ENCODE measurements at places on chromosomes 16 and 17. TPM values are rescaled to one million over a fixed set of nuclear protein-coding genes. Genes with fewer than 3 reads are reported as not detected.

The CTRB1 gene
- total RNA-seq, result not detected

The ZACN gene
- total RNA-seq, result not detected

The CORO1A gene
- total RNA-seq, result 7.0 TPM

The VAT1L gene
- total RNA-seq, result 0.09 TPM

The RAB26 gene
- 0.49 TPM for total RNA-seq

The KRT32 gene
- not detected for total RNA-seq

The DHX58 gene
- 3.3 TPM for total RNA-seq

The CDRT15L2 gene
- not detected for total RNA-seq

The ANKRD40CL gene
- total RNA-seq, result not detected

The NAA38 gene
- 67.7 TPM for total RNA-seq

The PRSS33 gene
- total RNA-seq, result not detected

The TBC1D26 gene
- 0.39 TPM for total RNA-seq

The WFIKKN2 gene
- not detected for total RNA-seq

The MYH1 gene
- 0.46 TPM for total RNA-seq

The PPM1E gene
- 6.0 TPM for total RNA-seq

The MRPL28 gene
- total RNA-seq, result 157 TPM

The ATP2A1 gene
- 3.0 TPM for total RNA-seq

The ITGB4 gene
- total RNA-seq, result 0.95 TPM

The PER1 gene
- 47.1 TPM for total RNA-seq

The MT1M gene
- total RNA-seq, result not detected

The RPTOR gene
- 55.2 TPM for total RNA-seq

The MMP25 gene
- total RNA-seq, result 1.3 TPM

The PLCD3 gene
- 18.5 TPM for total RNA-seq

The ABCC3 gene
- 1.2 TPM for total RNA-seq
